ENCODE measurements at places on chromosomes 5 and 9.

DNA sequence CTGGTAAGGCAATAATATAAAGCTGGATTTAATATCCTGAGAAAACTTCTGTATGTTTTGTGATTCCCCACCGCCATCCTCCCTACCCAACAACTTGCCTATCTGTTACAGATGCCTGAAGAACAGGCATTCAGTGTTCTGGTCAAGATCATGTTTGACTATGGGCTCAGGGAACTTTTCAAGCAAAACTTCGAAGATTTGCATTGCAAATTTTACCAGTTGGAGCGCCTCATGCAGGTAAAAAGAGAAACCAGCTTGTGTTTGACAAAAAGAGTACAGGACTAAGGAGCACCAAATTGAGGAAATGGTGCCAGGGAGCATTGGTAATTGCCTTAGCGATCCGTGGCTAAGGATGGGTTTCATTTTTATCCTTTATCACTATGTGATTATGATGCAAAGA lies 40.0 kb downstream of the GPR21 start:
- no peak for DNase-seq

DNA sequence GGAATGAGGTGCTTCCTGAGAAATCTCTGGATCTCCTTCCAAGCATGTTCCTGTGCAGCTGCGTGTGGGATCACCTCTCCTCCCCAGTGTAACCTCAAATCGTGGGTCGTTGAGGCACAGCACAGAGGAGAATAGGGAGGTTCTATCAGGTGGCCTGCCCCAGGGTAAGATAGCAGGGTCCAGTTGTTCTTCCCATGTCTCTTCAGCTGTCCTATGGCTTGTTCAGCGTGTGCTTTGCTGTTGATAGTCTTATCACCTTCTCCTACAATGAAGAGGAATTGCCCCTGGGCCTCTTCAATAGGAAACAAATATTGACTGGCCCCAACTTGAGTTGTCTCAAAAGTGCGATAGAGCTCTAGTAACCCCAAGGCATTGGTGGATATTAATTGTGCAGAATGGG lies 22.4 kb downstream of the BAAT start:
- no peak for DNase-seq

- DNase-seq = no peak
Measured at GRCh38 chr5:104815212-104815611, 1252.6 kb upstream of the NUDT12 start.

- no peak for DNase-seq
Measured at GRCh38 chr5:95768731-95769130, 37.6 kb downstream of the RHOBTB3 start.

DNA sequence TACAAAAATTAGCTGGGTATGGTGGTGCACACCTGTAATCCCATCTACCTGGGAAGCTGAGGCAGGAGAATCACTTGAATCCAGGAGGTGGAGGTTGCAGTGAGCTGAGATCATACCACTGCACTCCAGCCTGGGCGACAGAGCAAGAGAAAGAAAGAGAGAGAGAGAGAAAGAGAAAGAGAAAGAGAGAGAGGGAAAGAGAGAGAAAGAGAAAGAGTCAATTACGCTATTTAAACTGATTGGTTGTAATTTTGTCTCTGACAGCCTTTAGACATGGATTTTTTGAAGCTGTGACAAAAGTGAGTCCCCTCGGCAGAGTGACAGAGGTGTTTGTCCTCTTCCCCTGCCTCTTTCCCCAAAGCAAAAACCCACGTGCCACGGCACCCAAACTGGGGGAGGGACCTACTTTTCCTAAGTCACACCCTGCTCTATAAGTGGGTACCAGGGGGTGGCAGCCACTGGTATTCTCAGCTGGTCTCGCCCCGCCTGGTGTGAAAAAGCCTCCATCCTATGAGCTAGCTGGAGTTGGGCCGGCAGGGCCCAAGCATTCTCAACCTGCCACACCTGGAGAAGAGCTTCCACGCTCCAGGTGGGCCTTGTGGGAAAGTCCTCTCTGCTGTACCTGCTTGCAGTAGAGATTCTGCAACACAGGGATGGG lies 3.4 kb upstream of the CFAP157 start:
- DNase-seq = no peak
